ENCODE measurements at places on chromosomes 7 and 10.

- H3K27ac ChIP-seq, result no peak overlapping the region
- H3K36me3 ChIP-seq, result no peaks in the 10 kb centered on the region
- no peaks in the 10 kb centered on the region for H3K4me1 ChIP-seq
- H3K27me3 ChIP-seq, result no peaks in the 10 kb centered on the region
- H3K4me3 ChIP-seq, result no peak overlapping the region
- no peak for DNase-seq
These were observed 572.1 kb upstream of the POM121L12 start for GRCh38 chr7:52463341-52463740.

- no peak overlapping the region for H3K4me3 ChIP-seq
- no peaks in the 10 kb centered on the region for H3K27me3 ChIP-seq
- no peak overlapping the region for H3K27ac ChIP-seq
- no peaks in the 10 kb centered on the region for H3K36me3 ChIP-seq
- DNase-seq, result no peak
These were observed 146.8 kb downstream of the FZD1 start for GRCh38 chr7:91411060-91411459.

DNA sequence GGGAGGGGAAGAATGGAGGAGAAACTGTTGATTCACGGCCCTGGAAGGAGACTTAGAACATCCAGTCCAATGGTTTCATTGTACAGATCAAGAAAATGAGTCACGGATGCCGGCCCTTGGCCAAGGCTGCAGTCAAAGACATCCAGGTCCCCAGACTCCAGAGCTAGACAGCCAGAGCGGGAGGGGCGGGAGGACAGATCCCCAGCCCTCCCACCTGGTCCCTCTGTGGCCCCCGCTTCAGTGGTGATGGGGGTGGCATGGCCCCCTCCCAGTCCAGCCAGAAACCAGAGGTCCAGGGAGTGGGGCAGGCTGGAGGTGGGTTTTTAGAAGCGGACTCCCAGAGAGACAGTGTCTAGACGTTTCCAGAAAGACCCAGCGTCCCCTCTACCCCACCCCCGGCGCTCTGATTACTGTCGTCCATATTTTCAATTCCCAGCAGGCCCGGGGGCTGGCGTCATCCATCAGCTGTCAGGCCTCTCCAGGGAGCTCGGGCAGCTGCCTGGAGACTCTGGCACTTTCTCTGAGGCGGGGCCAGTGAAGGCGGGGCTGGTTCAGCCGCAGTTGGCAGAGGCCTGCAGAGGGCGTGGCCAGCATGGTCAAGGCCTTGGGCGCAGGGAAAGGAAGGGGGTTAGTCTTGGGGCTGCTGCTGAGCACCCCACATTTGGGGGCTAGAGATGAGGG, 8.0 kb upstream of the HSPB1 start:
- H3K27ac ChIP-seq, result no peak overlapping the region
- DNase-seq, result no peak
- no peaks in the 10 kb centered on the region for H3K27me3 ChIP-seq
- no peak overlapping the region for H3K4me3 ChIP-seq
- no peaks in the 10 kb centered on the region for H3K36me3 ChIP-seq

DNA sequence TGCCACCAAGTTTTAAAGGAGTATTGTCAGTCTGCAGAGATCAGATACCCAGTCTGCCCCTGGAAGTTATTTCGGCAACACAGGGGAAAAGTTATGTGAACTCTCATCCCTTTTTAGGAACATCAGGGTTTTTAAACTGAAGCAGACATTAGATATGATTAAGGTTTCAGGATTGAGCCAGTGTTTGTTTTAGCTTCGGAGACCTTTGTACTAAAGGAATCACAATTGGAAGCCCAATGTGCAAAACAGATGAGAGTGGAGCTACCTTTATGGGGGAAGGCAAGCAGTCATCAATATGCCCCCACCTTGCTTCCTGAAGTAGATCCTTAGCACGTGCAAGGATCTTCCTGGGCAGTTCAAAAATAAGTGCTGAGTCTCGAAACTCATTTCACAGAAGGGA, 39.5 kb downstream of the ETV1 start:
- no peak for DNase-seq
- H3K4me3 ChIP-seq, result no peak overlapping the region
- H3K27ac ChIP-seq, result no peak overlapping the region

DNA sequence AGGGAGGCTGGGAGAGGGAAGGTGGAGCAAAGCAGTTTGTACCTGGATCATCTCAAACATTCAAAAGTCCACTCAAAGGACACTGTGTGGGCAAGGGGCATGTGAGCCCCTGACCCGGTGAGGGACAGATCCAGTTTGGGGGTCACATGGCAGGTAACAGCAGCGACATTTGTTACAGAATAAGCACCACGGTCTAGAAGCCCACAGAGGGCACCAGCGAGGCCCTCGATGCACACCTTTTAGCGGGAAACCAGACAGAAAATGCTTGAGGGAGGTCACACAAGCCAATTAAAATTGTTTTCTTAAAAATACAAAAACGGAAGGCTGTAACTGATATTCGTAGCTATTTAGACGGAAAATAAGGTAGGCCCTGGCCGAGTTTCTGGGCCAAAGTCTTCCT, 144.4 kb downstream of the ZMYND11 start:
- no peak overlapping the region for H3K4me3 ChIP-seq
- H3K4me1 ChIP-seq, result no peaks in the 10 kb centered on the region
- no peaks in the 10 kb centered on the region for H3K27me3 ChIP-seq
- DNase-seq, result no peak
- no peak overlapping the region for H3K27ac ChIP-seq

DNA sequence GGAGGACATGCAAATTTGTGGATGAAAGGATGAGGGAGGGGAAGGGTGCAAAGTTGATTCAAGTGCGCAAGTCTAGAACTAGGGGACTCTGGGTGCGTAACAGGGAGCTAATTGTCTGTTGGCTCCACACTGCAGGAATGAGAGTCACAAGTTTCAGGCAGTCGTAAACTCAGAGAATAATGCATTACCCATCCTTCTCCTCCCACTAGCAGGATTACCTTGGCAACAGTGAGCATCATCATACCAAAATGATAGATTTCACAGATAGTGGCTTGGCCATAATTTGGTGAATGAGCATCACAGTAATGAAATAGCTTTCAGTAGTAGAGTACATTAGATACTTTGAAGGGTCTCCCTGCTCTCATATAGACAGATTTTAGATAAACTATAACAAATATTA, 565.5 kb downstream of the GALNT17 start:
- no peak overlapping the region for H3K27ac ChIP-seq
- no peak for DNase-seq
- H3K36me3 ChIP-seq, result no peaks in the 10 kb centered on the region
- no peaks in the 10 kb centered on the region for H3K27me3 ChIP-seq
- H3K4me3 ChIP-seq, result no peak overlapping the region
- no peaks in the 10 kb centered on the region for H3K4me1 ChIP-seq

DNA sequence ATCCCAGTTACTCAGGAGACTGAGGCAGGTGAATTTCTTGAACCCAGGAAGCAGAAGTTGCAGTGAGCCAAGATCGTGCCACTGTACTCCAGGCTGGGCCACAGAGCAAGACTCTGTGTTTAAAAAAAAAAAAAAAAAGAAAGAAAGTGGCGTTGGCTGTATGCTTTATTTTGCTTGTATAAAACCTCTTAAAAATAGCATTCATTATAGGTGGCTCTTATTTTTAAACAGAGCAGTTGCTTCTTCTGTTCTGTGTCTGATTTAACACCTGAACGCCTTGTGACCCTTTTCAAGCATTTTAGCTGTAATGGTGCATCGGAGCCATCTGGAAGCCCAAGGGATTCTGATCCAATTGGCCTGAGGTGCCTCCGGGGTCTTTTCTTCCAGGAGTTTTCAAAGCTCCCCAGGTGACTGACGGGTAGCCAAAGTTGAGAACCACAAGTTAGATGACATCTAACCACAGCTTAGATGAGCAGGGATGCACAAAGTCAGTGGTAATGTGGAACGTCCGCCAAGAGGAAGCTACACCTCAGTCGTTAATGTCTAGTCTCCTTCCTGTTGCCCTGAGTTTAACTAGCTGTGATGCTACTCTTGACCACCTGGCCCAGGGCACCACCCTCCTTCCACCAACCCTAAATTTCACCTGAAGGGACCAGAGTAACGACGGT, 274.6 kb upstream of the KLF6 start:
- H3K36me3 ChIP-seq, result no peaks in the 10 kb centered on the region
- peak; percentile 54 for DNase-seq
- H3K27ac ChIP-seq, result no peak overlapping the region
- peaks cover 9% of the 10 kb centered on the region for H3K4me1 ChIP-seq
- no peak overlapping the region for H3K4me3 ChIP-seq

- H3K27me3 ChIP-seq, result no peaks in the 10 kb centered on the region
- no peak overlapping the region for H3K4me3 ChIP-seq
- DNase-seq, result no peak
- no peak overlapping the region for H3K27ac ChIP-seq
- H3K36me3 ChIP-seq, result no peaks in the 10 kb centered on the region
These were observed 254.3 kb downstream of the CDK14 start for GRCh38 chr7:90850471-90850870.

DNA sequence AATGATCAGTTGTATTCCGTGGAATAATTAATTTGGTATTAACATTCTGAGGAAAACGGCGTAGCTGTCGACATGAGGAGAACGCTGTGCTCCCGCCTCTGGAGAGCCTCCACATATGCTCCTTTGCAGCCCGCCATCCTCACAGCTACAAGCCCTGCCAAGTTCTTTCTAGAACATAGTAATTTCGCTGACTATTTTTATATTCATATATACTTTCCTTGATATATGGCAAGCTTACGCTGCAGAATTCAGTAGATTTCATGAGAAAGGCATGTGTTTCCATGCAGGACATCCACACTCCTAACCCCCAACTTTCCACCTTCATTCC, 45.2 kb downstream of the TBXAS1 start:
- H3K27ac ChIP-seq, result no peak overlapping the region
- H3K4me3 ChIP-seq, result no peak overlapping the region
- no peak for DNase-seq
- no peaks in the 10 kb centered on the region for H3K27me3 ChIP-seq

DNA sequence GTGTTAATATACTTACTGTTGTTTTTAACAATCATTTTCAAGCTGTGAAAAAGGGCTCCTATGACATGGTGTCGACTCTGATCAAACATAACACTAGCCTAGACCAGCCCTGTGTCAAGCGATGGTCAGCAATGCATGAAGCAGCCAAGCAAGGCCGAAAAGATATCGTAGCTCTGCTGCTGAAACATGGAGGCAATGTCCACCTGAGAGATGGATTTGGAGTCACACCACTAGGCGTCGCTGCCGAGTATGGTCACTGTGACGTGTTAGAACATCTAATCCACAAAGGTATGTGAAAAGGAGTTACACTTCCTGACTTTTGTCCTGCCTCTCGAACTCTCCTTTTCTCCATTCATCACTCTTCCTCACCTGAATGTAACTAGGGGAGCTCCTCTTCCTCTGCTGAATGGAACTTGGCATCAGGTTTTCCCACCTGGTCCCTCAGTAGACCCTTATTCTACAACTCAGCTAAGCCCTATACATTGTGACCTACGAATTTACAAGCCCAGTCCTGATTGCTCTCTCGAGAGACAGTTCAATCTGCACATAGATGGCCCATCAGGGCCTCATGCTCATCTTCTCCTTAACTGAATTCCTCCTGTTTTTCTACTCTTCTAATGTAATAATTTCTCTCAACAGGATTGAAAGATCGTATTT, 23.0 kb downstream of the ASB15 start:
- H3K36me3 ChIP-seq, result no peaks in the 10 kb centered on the region
- H3K4me3 ChIP-seq, result no peak overlapping the region
- no peaks in the 10 kb centered on the region for H3K4me1 ChIP-seq
- peak; percentile 7 for DNase-seq
